ENCODE measurements at places on chromosomes 4 and X.

DNA sequence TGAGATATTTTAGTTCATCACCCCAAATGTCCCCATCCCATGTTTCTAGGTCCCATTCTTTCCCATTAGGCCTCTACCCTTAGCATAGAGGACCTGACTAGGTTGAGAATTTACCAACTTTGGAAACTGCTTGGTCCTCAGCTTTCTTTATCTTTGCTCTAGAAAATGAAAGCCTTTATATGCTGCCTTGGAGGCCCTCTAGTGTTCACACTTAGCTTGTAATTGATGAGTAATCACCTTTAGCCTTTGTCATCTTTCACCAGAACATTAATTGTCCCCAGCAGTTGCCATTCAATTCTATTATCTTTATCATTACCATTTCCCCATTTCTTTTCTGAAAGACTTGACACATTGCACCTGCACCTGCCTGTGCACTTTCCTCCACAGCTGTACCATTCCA lies 589.2 kb upstream of the NR3C2 start:
- DNase-seq: peak; percentile 28

- peak; percentile 88 for DNase-seq
These were observed 983.7 kb upstream of the LCORL start for GRCh38 chr4:19005211-19005610.

- DNase-seq: no peak
These were observed 4.7 kb upstream of the GSX2 start for GRCh38 chr4:54095110-54095825.

DNA sequence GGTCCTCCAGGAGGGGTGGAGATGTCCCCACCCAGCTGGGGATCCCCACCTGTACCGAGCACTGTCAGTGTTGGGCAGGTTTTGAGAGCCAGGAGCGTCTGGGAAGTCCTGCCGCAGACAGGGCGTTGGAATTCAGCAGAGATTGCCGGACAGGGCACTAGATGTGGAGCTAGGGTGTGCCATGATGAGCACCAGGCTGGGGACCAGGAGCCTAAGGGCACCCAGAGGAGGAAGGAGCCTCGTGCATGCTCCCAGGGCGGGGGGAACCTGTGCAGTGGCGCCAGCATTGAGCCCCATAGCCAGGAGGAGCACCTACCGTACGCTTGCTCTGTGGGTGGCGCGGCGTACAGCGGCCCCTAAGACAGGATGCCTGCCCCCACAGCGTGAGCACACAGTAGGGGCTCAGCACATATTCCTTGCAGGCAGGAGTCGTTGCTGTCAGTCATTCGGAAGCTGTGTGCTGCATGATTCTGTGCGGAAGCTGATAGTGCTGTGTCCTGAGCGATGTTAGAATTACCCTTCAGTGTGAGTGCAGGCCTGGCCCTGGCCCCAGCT lies 18.8 kb upstream of the TADA2B start:
- no peak for DNase-seq

- peak; percentile 58 for DNase-seq
These were observed 6.8 kb upstream of the FGF2 start for GRCh38 chr4:122819708-122820449.

GRCh38 chr4:30866346-30866745 lies 146.2 kb downstream of the PCDH7 start:
- peak; percentile 45 for DNase-seq

GRCh38 chrX:144896323-144896722 lies 351.0 kb upstream of the SPANXN1 start:
- no peak for DNase-seq

DNA sequence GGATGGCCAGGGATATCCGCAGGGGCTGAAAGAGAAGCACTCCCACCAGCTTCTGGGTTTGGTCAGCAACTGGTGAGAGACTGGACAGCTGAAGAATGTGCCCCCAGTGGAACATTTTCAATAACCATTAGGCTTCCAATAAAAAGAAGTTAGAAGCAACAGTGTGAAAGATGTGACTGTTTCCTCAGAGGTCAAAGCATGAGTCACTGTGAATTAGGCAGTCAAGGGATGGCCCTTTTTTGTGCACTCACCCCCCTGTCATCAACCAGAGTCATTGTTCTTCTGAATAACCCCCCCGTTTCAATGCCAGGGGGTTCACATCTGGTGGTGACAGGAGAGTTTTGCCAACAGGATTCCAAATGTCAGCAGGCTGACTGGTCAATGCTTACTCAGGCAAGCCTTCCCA lies 74.6 kb upstream of the SH3RF1 start:
- no peak for DNase-seq

- no peak for DNase-seq
These were observed 769 bp upstream of the CPZ start for GRCh38 chr4:8591626-8592365.

DNA sequence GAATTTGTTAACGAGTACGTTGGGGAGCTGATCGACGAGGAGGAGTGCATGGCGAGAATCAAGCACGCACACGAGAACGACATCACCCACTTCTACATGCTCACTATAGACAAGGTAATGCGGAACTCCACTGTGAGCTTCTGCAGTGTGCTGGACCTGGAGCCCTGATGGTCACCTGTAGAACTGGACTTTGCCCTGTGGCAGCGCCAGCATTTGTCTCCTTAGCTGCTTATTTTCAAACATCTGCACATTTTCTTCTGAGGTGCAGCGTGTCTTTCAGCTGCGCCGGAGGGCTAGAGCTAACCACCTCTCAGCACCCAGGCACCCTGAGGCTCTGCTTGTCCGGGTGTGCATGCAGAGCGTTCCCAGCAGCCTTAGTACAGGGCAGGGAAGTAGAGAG lies 47.7 kb downstream of the NELFA start:
- DNase-seq: no peak

- DNase-seq: peak; percentile 59
These were observed 195.5 kb upstream of the PRPS2 start for GRCh38 chrX:12595720-12596119.

- DNase-seq: peak; percentile 34
These were observed 124.2 kb upstream of the MBNL3 start for GRCh38 chrX:132612821-132613564.

- DNase-seq: no peak
These were observed 112.1 kb upstream of the GPC4 start for GRCh38 chrX:133527415-133527814.

GRCh38 chr4:118729287-118730286 lies 44.4 kb downstream of the METTL14 start:
- DNase-seq: peak; percentile 84

DNA sequence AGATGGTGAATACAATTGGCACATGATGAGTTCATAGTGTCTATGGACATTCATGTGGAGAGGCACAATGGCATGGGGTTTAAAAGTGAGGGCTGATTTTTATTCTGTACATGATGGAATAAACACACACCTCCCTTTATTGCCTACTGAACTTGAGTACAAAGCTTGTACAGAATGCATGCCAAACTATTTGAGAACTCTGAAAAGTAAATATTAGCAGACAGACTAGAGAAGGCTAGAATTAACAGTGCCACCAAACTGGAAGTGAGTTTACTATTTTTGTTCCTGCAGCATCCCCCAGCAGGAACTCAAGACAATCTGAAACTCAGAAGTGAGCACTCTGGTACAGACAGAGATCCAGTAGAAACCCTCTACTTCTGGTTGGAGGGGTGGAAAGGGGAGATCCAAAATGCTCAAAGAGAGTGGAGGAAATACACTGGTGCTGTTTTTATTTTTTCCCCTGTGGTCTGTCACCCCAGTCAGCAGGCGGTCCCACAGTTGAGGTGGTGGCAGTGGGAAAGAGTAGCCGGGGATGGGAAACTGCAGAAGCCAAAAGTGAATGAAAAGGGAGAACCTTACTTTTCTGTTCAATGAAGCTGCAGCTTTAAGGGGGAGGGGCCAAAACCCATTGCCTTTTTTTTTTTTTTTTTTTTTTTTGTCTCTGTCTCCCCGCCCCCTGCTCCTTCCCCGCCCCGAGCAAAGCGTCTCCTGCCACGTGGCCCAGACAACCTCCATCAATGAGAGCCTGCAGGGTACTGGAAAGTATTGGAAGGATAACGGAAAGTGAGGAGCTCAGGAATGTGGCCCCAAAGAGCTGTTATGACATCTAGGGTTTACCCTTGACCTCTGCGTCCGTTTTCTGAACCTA lies 20.5 kb downstream of the AKAP4 start:
- DNase-seq: no peak

GRCh38 chrX:130097507-130098209 lies 12.6 kb downstream of the ELF4 start:
- DNase-seq: peak; percentile 36
